Gastroesophageal sphincter (tissue), 4 donors: ENCODE measurements at places on chromosomes 2 and 18. TPM values are rescaled to one million over a fixed set of nuclear protein-coding genes. Genes with fewer than 3 reads are reported as not detected.

DNA sequence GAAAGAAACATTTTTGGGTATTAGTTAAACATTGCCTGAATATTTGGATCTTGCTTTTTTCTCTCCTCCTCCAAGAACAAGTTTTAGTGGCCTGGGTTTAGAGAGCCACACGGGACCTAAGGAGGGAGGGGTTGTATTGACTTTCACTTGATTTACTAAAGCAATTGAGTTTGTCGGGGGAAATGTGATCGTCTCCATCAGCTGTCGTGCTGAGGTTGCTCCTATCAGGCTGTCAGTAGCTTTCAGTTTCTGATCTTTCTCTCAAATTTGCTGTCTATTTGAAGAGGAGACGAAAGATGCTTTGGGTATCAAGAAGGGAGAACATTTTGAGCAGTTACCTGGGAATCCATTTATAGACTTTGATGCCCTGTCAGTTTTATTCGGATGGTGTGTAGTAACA lies 106.0 kb downstream of the SETBP1 start:
- H3K36me3 ChIP-seq, result no peaks in the 10 kb centered on the region
- no peaks in the 10 kb centered on the region for H3K27me3 ChIP-seq
- no peak for ATAC-seq
- H3K4me3 ChIP-seq, result no peak overlapping the region
- no peak overlapping the region for H3K27ac ChIP-seq
- peaks cover 13% of the 10 kb centered on the region for H3K4me1 ChIP-seq

GRCh38 chr2:239142806-239143205 lies 258.0 kb downstream of the HDAC4 start:
- no peak for ATAC-seq
- peaks cover 19% of the 10 kb centered on the region for H3K4me1 ChIP-seq
- no peaks in the 10 kb centered on the region for H3K27me3 ChIP-seq
- no peak overlapping the region for H3K27ac ChIP-seq

- ATAC-seq, result no peak
- no peak overlapping the region for H3K4me3 ChIP-seq
- H3K4me1 ChIP-seq, result no peaks in the 10 kb centered on the region
- no peak overlapping the region for H3K27ac ChIP-seq
These were observed 16.1 kb downstream of the PRPF40A start for GRCh38 chr2:152701198-152701597.

DSG4 gene
- total RNA-seq, result not detected

GRCh38 chr2:189516546-189516945 lies 64.0 kb downstream of the SLC40A1 start:
- no peak for ATAC-seq
- no peaks in the 10 kb centered on the region for H3K27me3 ChIP-seq
- H3K4me3 ChIP-seq, result no peak overlapping the region
- H3K4me1 ChIP-seq, result peaks cover 7% of the 10 kb centered on the region
- no peaks in the 10 kb centered on the region for H3K36me3 ChIP-seq

GRCh38 chr18:31206787-31207381 lies 44.2 kb upstream of the DSC1 start:
- H3K27ac ChIP-seq, result no peak overlapping the region
- peak; percentile 64 for ATAC-seq
- H3K27me3 ChIP-seq, result no peaks in the 10 kb centered on the region
- no peaks in the 10 kb centered on the region for H3K36me3 ChIP-seq
- no peaks in the 10 kb centered on the region for H3K4me1 ChIP-seq

- peak; percentile 34 for ATAC-seq
- no peak overlapping the region for H3K27ac ChIP-seq
- H3K36me3 ChIP-seq, result no peaks in the 10 kb centered on the region
- no peak overlapping the region for H3K4me3 ChIP-seq
These were observed 254.8 kb downstream of the CDH2 start for GRCh38 chr18:27921904-27922751.

DNA sequence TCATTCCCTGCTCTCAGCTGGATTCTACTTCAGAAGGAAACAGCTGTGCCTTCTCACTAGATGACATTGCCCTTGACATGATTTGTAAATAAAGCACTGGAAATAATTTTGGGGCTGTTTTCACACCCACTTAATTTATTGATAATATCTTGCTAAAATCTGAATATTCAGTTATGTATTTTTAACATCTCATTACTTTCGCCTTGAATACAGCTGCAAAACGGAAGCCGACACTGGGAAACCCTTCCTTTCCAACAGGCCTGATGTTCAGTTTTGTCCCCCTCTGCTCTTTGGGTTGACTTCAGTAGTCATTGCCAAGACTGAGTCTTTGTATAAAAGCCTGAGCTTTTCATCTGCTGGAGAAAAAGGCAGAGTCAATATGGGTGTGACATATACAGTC lies 82.7 kb downstream of the DOCK10 start:
- H3K4me1 ChIP-seq, result no peaks in the 10 kb centered on the region
- H3K27me3 ChIP-seq, result no peaks in the 10 kb centered on the region
- no peaks in the 10 kb centered on the region for H3K36me3 ChIP-seq
- H3K27ac ChIP-seq, result no peak overlapping the region
- no peak for ATAC-seq

DNA sequence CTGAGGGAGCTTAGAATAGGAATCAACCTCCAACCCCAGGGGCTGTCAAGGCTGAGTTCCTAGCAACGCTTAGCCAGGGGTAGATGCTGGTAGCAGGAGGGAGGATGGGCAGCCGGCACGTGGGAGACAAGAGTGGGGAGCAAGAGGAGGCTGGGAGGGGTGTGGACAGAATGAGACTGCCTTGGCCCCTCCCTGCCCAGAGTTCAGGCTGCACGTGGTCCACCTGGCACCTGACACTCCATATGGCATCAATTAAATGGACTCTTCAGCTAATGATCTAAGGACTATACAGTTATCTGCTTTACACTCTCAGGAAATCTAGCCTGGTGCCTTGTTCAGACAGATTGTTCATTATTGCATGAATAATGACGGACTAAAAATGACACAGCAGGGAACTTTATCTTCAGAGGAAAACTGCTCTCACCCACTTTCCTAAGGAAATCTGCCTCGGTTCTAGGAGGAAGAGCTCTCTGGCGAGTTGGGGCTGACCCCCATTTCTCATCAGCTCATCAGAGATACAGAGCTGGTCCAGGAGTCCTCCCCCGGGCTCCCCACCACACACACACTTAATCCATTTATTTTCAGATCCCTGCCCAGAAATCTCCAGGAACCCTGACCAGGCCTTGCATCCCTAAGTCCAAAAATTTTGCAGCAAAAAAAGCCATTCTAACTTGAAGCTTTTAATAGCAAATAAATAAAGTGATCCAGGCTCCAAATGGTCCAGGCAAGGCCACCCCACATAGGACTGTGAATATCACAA lies 102.1 kb upstream of the CDC42EP3 start:
- peaks cover 88% of the 10 kb centered on the region for H3K4me1 ChIP-seq
- no peaks in the 10 kb centered on the region for H3K27me3 ChIP-seq
- H3K27ac ChIP-seq, result peak overlapping the region; percentile 80
- ATAC-seq, result no peak
- no peak overlapping the region for H3K4me3 ChIP-seq
- no peaks in the 10 kb centered on the region for H3K36me3 ChIP-seq

- no peak for ATAC-seq
- no peaks in the 10 kb centered on the region for H3K36me3 ChIP-seq
- no peaks in the 10 kb centered on the region for H3K4me1 ChIP-seq
These were observed 89.6 kb downstream of the MCFD2 start for GRCh38 chr2:46825939-46826568.

GRCh38 chr18:10049747-10050146 lies 135.9 kb downstream of the VAPA start:
- ATAC-seq, result no peak
- no peak overlapping the region for H3K4me3 ChIP-seq
- no peaks in the 10 kb centered on the region for H3K4me1 ChIP-seq
- H3K27ac ChIP-seq, result peak overlapping the region; percentile 23

DNA sequence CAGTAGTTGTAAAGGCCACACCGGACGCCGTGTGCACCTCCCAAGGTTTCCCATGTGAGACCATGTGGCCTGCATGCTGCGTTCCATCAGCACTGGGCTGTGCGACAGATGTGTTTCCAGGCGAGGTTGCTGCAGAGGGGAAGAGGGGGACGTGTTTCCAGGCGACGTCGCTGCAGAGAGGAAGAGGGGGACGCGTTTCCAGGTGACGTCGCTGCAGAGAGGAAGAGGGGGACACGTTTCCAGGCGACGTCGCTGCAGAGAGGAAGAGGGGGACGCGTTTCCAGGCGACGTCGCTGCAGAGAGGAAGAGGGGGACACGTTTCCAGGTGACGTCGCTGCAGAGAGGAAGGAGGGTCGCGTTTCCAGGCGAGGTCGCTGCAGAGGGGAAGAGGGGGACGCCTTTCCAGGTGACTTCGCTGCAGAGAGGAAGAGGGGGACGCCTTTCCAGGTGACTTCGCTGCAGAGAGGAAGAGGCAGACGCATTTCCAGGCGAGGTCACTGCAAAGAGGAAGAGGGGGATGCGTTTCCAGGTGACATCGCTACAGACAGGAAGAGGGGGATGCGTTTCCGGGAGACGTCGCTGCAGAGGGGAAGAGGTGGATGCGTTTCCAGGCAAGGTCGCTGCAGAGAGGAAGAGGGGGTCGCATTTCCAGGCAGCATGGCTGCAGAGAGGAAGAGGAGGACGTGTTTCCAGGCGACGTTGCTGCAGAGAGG lies 24.5 kb downstream of the NFATC1 start:
- no peak overlapping the region for H3K4me3 ChIP-seq
- H3K27ac ChIP-seq, result no peak overlapping the region
- H3K36me3 ChIP-seq, result no peaks in the 10 kb centered on the region
- peaks cover 21% of the 10 kb centered on the region for H3K4me1 ChIP-seq
- no peaks in the 10 kb centered on the region for H3K27me3 ChIP-seq

- H3K4me1 ChIP-seq, result no peaks in the 10 kb centered on the region
- no peak overlapping the region for H3K27ac ChIP-seq
- no peak for ATAC-seq
- H3K36me3 ChIP-seq, result no peaks in the 10 kb centered on the region
- no peaks in the 10 kb centered on the region for H3K27me3 ChIP-seq
These were observed 92.8 kb downstream of the SPRED2 start for GRCh38 chr2:65339648-65340047.

MAP2 gene
- total RNA-seq, result 19.9 TPM

DNA sequence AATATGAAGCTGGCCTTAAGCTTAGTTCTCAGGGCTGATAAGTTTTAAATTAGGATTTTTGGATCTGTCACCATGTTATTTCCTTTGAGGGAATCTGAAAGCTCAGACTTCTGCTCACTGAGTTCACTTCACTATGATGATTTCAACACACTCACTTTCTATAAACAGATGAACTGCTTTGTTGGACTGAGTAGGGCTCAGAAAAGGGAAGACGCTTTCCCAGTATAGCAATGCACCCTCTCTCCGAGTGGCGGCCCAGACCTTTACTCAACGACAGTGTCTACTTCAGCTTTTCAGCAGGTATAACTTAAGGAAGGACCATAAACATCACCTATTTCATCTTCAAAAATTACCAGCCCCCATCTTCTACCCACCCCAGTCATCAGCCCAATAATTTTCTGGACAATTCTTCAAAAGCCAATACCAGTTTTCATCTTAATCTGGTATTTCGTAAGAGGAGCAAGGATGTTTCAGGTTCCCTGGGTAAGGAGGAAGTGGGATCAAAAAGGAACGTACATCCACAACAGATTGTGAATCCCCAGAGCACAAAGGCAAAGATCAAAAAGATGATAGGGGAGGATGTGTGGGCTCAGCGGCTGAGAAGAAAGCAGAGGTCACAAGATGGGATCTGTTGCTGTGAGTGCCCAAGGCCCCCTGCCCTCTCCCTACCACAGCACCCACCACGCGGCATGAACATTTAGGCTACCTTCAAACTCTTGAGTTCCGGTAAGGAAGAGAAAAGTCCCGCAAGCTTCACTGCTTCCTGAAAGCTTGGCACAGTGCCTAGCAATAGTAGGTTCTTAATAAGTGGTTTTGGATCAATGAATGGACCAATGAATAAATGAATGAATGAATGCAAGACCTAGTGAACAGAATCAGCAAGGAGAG lies 41.9 kb downstream of the LPIN2 start:
- H3K4me1 ChIP-seq, result peaks cover 21% of the 10 kb centered on the region
- no peak overlapping the region for H3K4me3 ChIP-seq
- H3K27me3 ChIP-seq, result no peaks in the 10 kb centered on the region
- peak; percentile 86 for ATAC-seq

DNA sequence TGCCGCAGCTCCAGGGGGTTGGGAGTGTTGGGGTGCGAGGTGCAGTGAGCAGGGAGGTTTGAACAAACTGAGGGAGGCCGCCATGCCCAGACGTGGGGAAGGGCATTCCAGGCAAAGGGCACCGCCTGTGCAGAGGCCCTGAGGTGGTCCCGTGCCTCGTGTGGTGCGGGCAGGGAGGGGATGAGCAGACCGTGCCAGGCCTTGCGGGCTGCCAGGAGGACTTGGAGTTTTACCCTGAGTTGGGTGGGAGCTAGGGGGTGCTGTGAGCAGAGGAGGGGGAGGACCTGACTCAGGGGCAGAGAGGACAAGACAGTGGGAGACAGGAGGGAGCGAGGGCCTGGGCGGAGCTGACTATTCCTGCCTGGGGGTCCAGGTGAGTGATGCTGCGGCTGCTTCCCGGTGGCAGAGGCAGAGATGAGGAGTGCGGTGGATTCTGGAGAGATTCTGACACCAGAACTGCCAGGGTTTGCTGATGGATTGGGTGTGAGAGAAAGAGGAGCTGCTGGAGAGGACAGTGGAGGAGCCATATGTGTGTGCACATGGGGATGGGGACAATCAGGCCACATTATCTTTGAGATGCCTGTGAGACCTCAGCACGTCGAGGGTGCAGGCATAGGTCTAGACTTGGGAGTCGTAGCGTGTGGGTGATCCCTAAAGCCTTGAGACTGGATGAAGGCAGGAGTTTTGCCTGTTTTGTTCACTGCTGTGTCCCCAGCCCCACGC lies 23.4 kb downstream of the ZAP70 start:
- ATAC-seq, result no peak
- H3K36me3 ChIP-seq, result no peaks in the 10 kb centered on the region
- H3K4me3 ChIP-seq, result no peak overlapping the region
- no peaks in the 10 kb centered on the region for H3K4me1 ChIP-seq
- H3K27me3 ChIP-seq, result no peaks in the 10 kb centered on the region

- H3K27ac ChIP-seq, result no peak overlapping the region
- peaks cover 8% of the 10 kb centered on the region for H3K4me1 ChIP-seq
- ATAC-seq, result no peak
- peak overlapping the region; percentile 47 for H3K4me3 ChIP-seq
- no peaks in the 10 kb centered on the region for H3K36me3 ChIP-seq
- peaks cover 72% of the 10 kb centered on the region for H3K27me3 ChIP-seq
These were observed 1.1 kb downstream of the TFCP2L1 start for GRCh38 chr2:121283670-121284462.

DNA sequence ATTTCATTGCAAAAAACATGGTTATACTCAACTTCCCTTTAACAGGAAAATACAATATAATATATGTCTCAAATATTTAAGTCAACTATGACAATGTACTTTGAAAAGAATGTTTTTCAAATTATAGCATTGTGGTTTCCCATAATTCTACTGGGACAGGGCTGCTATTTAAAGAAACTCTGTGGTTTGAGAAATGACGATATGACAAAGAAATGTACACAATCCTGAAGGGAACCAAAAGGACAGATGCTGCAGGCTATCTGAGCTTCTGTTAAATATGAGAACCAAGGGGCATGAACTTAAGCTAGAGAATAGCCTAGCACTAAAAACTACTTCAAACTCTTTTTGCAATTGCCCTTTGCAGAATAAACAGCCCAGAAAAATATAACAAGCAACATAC lies 415.9 kb downstream of the GRB14 start:
- no peak overlapping the region for H3K4me3 ChIP-seq
- H3K27me3 ChIP-seq, result no peaks in the 10 kb centered on the region
- no peak for ATAC-seq
- H3K27ac ChIP-seq, result no peak overlapping the region
- no peaks in the 10 kb centered on the region for H3K4me1 ChIP-seq

GRCh38 chr2:196101325-196101991 lies 32.8 kb upstream of the DNAH7 start:
- no peak overlapping the region for H3K27ac ChIP-seq
- H3K4me3 ChIP-seq, result no peak overlapping the region
- H3K4me1 ChIP-seq, result no peaks in the 10 kb centered on the region
- no peaks in the 10 kb centered on the region for H3K36me3 ChIP-seq

GRHL1 gene
- 6.1 TPM for total RNA-seq
